ENCODE measurements at places on chromosomes 16 and 17.

DNA sequence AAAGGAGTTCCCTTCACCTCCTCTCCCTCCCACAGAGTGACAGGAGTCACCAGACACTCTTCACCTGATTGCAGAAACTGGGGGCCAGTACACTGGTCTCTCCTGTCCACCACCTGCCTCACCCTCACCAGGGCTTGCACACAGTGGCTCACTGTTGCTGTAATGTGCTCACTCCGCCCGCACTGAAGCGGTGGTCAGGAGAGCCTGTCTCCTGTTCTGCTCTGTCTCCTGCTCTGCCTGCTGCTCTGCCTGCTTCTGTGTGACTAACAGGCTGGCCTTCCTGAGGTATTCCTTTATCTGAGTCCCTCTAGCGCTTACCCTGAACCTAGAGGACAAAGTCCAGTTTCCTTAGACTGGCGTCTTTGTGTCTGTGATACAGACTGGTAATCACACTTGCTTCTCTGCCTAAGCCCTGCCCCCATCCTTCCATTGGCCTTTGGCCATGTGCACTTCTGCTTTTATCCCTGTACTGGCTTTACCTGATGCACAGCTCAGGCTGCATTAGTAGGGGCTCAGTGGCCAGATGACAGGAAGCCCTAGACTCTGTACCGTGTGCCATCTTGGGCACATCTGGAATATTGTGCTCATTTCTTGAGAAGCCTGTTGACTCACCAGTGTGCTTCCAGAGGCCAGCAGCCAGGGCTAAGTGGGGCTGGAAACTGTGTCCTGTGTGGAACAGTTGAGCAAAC, 13.3 kb downstream of the PROCA1 start:
- DNase-seq, result no peak

DNA sequence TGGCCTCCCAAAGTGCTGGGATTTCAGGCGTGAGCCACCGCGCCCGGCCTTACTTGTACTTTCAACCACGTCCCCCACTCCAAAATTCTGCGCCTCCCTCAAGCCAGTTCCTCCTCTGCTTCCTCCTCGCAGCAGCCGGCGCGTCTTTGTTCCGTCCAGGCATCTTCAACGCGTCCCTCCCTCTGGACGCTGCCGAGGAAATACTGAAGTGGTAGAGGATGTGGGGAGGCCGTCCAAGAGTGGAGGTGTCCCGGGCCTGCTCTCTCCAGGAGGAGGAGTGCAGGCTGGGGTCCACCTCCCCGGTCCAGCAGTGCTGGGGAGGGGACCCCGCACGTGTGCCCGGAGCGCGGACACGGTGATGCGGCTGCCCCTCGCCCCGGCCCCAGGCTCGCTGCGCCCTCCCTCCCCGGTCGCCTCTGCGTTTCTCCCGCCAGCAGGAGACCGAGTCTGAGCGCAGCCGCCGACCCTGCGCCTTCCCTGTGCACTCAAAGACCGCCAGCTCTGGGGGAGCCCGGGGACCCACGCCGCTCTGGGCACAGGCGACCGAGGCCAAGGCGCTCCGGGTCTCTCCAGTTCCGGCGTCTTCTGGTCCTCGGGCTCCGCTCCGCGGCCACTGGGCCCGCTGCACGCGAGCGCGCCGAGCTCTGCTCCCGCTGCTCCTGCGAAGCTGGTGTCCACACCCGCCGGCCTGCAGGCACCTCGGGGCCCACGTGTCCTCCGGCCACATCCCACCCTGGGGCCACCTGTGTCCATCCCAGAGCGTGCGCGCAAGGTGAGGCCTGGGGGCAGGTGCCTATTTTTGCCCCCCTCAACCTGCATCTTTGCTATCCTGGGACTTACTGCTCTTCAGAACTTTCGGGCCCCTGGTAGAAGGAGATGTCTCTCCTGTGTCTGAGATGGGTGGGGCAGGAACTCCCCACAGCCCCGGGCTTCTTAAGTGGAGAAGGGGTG, 31.7 kb downstream of the OSBPL7 start:
- no peak for DNase-seq

- DNase-seq, result no peak
Measured at GRCh38 chr17:5804251-5804650, 219.9 kb upstream of the NLRP1 start.

DNA sequence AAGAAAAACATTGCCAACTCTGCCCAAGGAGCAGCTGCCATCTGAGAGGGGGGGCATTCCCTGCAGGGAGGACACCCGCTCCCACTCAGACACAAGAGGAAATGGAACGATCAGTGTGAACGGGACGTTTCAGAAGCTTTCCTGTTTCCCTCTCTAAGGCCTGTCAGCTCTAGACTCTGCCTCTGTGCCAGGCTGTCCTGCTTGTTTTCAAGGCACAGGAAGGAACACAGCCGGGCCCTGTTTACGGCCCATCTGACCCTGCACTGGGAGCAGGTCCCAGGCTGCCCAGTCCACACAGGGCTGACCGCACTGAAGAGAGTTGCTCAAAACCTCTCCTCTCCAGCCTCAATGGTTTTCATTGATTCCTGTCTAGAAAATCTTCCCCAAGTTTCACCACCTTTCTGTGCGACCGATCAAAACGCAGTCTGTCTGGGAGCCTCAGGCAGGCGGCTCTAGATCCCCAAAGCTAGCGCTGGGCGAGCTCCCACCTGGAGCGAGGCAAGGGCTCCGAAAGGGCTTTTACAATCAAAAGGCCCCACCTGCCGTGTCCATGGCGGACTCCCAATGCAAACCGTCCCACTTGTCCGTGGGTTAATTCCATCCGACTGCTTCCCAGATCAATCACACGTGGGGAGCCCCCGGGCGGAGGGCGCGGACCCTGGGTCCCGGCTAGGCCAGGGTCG, 1.5 kb downstream of the PIEZO1 start:
- DNase-seq, result no peak

DNA sequence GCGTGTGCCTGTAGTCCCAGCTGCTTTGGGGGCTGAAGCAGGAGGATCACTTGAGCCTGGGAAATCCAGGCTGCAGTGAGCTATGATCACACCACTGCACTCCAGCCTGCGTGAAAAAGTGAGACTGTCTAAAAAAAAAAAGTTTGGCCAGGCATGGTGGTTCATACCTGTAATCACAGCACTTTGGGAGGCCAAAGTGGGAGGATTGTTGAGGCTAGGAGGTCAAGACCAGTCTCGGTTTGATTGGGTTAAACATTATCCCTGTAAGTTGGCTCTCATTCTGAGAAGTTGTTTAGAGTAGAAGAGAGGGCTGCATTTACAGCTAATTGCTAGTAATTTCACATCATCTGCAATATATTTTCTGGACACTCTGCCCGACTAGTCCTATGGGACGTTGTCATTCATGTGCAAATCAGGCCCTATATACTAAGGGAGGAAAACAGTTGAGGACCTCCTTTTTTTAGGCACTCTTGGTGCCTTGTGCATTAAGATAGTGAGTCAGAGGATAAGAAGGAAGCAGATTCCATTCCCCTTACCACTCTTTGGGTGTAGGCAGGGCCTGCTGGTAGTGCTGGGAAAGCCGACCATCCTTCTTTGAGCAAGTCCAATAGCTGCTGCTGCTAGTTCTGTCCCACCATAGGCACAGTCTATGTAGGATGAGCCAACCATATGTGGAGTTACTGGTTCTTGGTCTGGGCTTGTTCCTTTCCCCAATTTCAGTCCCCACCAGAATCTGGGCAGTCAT, 18.7 kb downstream of the HMOX2 start:
- no peak for DNase-seq

GRCh38 chr17:7557775-7558543, 591 bp upstream of the TNFSF13 start:
- DNase-seq, result no peak

DNA sequence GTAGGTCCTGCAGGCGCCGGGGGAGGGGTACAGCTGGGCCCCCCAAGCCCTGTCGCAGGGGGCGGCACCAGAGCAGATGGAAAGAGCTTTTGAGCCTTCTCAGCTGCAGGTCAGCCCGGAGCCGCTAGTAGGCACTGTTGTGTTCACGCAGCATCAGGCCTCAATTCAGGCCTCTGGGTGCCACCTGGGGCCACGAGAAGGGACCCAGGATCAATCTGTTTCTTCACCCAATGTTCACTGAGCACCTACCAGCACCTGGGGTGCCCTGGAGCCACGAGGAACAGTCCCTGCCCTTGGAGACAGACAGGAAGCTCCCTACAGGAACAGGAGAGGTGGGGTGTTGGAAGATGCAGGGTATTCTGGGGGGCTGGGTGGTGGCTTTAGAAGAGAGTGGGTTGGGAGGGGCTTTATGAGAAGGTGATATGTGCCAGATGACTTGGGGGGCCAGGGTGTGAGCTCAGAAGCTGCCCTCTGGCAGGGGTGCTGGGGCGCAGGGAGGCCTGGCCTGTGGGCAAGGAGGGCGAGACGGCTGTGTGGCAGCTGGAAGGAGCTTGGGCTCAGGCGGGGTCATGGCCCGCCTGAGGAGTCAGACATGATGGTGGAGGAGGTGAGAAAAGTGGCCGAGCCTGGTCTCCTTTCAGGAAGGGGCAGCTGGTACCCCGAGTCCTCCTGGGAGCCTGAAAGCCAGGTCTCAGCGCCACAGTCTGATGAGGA, 121.9 kb upstream of the GSE1 start:
- DNase-seq, result no peak

GRCh38 chr16:85356157-85356556, 243.9 kb upstream of the CIBAR2 start:
- no peak for DNase-seq

DNA sequence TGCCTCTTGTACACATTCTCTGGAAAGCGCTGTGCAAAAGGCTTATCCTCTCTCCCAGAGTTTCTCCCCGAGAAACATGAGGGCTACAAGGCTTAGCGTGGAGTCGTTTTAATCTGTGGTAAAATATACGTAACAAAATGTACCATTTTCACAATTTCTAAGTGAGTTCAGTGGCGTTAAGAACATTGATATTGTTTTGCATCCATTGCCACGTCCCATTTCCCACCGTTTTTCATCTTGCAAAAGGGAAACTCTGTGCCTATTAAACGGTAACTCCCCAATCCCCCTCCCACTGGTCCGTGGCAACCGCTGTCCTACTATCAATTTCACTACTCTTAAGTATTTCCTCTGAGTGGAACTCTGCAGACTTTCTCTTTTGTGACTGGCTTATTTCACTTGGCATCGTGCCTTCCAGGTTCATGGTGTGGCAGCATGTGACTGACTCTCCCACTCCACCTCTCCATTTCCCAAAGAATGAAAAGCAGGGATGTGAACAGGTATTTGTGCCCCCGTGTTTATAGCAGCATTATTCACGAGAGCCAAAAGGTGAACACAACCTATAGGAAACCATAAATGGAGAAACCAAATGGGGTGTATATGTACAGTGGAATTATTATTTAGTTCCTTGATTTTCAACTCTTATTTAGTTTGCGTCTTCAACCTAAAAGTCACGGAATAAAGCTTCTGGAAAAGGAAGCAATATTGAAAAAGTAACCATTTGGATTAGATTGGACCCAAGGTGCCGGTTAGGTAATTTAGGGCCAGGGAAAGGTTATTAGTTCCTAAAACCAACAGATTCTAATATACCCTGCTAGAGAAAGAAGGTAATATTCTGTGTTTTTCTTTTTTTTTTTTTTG, 1.1 kb upstream of the USP32 start:
- DNase-seq, result no peak

DNA sequence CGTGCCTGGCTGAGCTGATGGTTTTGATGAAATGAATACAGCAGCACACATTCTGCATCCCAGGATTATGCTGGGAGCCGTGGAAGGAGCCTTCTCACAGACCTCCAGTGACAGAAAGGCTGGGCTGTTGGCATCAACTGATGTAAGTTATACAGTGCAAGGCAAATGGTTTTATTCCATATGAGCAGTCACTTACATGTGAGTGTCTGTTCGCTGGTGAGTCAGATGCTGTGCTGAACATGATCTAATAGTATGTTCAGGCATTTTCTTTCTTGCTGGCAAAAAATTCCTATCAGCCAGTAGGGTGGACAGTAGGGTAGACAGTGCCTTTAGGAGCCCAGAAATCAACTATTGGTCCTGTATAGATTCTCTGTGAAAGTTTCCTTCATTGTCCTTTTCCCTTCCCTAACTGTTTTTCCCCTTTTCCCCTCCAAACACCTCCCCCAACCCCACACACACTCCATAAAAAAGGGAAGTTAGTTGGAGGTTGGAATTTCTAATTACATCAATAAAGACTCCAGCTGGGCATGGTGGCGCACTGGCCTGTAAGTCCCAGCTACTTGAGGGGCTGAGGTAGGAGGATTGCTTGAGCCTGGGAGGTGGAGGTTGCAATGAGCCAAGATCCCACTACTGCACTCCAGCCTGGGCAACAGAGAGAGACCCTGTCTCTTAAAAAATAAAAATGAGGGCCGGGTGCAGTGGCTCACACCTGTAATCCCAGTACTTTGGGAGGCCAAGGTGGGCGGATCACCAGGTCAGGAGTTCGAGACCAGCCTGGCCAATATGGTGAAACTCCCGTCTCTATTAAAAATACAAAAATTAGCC, 36.2 kb downstream of the LDHD start:
- no peak for DNase-seq

- no peak for DNase-seq
Measured at GRCh38 chr16:82660075-82660645, 33.4 kb downstream of the CDH13 start.

DNA sequence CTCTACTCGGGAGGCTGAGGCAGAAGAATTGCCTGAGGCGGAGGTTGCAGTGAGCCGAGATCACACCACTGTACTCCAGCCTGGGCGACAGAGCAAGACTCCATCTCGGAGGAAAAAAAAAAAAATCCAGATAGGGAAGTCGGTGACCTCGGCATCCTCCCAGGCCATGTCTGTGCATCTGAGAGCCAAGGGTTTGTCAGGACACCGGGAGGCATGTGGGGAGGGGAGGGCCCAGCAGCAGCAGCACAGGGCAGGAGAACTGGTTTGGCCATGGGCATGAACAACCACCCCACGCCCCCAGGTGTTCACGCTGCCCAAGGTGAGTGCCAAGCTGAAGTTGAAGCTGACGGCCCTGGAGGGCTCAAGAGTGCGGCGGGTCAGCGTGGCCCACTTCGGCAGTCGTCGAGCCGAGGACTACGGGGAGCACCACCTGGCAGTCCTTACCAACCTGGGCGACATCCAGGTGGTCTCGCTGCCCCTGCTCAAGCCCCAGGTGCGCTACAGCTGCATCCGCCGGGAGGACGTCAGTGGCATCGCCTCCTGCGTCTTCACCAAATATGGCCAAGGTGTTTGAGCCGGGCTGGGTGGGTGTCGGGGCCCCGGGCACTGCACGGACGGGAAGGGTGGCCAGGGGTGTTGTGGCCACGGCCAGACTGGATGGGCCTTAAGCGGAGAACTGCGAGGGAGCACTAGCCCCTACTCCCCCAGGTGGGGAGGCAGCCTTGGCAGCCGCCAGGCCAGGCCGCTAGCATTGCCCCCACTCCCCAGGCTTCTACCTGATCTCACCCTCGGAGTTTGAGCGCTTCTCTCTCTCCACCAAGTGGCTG, 14.7 kb upstream of the MYO15B start:
- no peak for DNase-seq

DNA sequence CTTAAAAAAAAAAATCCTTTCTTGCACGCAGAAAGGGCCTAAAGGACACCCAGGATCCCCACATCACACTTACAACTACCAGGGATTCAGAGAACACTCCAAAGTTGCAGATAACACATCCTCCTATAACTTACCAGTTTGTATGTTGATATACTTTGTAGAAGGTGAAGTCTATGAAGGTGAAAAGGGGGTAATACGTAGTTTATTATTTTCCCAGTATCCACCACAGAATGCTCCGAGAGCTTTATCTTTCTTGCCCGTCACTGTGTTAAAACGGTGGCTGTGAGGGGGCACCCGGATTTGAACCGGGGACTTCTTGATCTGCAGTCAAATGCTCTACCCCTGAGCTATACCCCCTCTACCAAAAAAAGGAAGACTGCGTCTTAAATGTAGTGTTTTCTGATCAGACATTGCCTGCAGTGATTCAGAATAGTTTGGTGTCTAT, 7.9 kb upstream of the RPL23 start:
- no peak for DNase-seq
